Activated CD4-positive, alpha-beta T cell treated with anti-CD3 and anti-CD28 coated beads, Interleukin-2, amount 50 U/mL, for 48 hours (primary cell): ENCODE measurements at places on chromosomes 4 and X.

DNA sequence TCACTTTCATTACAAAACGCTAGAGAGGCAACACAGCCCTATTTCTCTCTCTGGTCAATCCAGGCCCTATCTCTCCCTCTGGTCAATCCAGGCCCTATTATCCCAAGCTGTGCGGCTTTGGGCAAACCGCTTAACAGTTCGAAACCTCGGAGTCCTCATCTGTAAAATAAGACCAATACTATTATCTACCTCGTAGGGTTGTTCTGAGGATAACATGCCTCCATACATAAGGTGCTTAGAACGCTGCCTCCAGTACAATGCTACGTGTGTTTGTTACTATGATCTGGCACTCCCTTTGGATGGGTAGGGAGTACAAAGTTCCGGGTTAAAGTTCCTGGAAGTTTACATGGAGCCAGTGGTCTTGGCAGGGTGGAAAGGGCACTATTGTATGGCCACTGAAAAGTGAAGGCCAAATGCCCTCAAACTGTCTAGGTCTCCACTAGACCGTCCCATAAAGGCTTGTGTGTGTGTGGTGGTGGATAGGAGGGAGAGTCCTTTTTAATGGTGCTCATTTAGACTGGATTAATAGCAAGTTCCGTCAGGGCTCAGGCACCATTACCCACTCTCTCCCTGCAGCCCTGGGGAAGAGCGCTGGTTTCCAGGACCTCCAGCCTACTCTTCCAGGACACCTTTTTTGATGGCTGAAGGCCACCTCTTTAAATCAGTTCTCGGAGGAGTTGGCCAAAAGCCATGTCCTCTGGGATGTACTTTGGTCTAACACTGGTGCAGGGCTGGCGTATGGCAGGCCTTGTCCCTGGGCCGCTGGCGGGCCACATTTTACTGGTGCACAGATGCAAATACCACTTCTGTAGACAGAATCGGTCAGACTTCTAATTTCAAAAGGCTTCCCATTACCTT is 75.6 kb upstream of the BCOR start:
- no peak for DNase-seq

DNA sequence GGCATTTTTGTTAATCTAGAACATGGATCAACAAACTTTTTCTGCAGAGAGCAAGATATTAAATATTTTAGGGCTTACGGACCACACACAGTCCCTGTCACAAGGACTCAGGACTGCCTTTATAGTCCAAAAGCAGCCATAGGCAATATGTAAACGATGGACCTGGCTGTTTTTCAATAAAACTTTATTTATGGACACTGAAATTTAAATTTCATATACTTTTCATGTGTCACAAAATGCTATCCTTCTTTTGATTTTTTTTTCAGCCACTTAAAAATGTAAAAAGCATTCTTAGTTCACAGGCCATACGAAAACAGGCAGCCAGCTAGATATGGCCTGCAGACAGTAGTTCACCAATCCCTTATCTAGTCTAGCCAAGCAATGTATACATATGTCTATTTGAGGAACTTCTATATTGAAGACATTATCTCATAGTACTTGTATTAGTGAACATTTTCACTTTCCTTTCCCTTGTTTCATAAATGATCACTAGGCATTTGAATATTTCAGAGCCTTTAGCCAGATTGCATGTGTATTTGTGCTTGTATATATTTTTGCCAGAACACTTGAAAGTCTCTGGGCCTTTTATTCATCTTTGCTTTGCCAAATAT is 350.9 kb downstream of the RPA4 start:
- no peak for DNase-seq

DNA sequence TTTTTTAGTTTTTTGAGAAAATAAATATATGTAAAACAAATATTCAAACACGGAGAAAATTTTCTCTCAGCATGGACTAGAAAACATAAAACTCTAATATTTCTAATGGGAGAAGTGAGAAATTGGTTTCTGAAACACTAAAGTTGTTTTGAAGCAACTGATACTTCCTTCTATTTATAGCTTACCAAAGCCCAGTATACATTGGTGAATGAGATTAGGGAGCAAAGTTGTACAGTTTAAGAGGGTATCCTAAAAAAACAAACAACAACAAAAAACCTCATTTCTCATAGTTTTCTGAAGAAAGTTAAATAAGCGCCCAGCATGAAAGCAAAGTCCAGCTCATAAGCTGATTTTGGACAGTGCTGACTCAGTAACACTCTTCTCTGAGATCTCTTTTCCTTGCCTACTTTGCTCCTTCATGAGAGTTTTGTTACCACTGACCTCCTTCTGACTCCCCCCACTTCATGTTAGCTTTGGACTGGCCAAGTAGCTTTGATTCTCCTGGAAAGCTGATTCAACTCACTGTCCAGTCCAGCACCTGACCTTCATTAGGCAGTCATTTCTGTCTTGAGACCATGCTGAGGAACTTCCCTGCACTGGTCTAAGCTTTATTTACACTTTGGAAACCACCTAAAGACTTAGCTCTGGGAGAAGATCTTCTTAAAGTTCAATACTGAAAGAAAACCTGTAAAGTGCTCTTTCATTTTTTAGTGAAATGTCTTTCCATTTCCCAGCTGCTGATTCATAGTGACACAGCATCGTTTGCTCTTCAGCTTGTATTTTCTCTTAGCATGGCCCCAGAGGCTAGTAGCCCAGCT is 21.8 kb upstream of the P2RY10 start:
- DNase-seq = no peak

DNA sequence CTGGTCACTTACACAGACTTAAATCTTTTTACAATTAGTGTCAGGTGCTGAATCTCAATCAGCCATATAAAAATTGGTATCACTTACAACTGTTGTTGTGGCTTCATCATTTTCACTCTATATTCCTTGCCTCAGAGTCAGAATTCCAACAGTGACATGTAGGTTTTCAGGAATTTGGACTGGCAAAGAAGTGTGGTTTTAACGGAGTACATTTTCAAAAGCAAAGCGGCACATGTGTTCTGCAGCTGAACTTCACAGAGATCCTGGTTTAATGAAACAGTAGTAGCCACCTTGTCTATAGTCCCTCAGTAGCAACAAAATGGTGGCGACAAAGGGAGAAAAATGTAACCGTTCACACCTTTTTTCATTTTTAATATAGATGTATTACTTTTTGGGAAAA is 486.6 kb downstream of the FAT4 start:
- DNase-seq = no peak

- DNase-seq = no peak
Observed at GRCh38 chr4:55385201-55385649, 10.5 kb upstream of the TMEM165 start.

- DNase-seq = no peak
Observed at GRCh38 chr4:84496331-84496705, 2.8 kb downstream of the NKX6-1 start.

GRCh38 chrX:22057667-22058066 is 25.5 kb downstream of the PHEX start:
- no peak for DNase-seq

- DNase-seq = no peak
Observed at GRCh38 chrX:13223868-13224567, 95.8 kb downstream of the ATXN3L start.

DNA sequence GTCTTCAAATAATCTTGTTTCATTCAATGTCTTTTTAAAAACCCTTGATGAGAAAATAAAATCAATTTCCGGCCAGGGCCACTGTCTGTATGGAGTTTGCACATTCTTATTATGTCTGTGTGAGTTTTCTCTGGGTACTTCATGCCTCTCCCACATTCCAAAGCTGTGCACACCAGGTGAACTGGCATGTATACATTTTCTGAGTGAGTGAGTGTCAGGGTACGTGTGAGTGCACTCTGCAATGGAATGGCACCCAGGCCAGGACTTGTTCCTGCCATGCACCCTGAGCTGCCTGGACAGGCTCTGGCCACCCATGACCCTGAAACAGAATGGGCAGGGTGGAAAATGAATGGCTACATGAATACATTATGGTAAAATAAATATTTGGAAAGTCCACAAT is 61.3 kb downstream of the UBE2NL start:
- no peak for DNase-seq
